ENCODE measurements at places on chromosomes 3 and 15. TPM values are rescaled to one million over a fixed set of nuclear protein-coding genes. Genes with fewer than 3 reads are reported as not detected.
A peak's percentile ranks its signal among the peaks of the same experiment; 100 is the strongest.

CILP gene
- total RNA-seq, result not detected

GBE1 gene
- 7.3 TPM for total RNA-seq

SI gene
- not detected for total RNA-seq

CKMT1A gene
- total RNA-seq, result 35.0 TPM

MEX3B gene
- 15.9 TPM for total RNA-seq

PDIA5 gene
- total RNA-seq, result 32.8 TPM

TPRG1 gene
- 0.37 TPM for total RNA-seq

CD200R1L gene
- not detected for total RNA-seq

DNA sequence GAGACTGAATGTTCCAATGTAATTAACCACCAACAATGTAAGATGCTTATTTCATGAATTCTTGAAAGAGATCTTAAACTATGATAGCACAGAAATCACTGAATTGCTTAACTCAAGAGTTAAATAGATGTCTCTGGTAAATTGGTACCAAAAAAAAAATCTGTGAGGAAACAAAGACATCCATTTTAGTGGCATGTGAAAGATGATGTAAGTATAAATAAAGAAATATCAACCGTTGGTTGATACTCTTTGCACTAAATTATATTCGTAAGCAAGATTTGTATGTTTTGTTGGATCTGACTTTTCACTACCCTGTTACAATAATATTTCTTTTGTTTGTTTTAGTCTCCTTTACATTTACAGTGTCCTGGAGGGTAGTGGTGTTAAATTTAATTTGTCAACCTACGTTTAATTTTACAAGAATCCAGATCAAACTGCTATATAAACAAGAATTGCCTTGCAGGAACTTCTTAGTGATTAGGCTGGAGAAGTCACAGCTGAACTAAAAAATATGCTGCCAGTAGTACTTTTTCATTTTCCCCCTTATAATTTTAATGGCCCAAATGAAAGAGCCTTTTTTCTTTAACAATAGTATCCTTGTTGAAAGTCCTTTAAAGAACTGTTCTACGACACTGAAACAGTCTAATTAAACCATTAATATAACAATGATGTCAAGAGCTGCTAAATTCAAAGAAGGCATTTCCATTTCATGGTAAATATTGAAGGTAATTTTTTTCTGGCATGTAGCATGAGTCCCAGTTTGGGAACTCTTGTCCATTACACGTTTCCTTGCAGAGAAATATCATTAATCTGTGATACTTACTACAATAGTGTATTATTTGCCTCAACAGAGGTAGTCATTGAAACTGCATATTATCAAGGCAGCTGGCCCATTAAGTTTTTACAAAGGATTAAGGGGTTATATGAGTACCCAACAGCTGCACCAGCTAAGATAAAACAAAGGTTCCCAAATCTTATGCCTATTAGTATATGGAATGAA lies 109.6 kb upstream of the PHLDB2 start:
- no peaks in the 10 kb centered on the region for H3K27me3 ChIP-seq
- H3K36me3 ChIP-seq, result no peaks in the 10 kb centered on the region
- H3K4me1 ChIP-seq, result no peaks in the 10 kb centered on the region
- no peak overlapping the region for H3K27ac ChIP-seq
- no peak overlapping the region for H3K4me3 ChIP-seq
- no peak for DNase-seq

DNA sequence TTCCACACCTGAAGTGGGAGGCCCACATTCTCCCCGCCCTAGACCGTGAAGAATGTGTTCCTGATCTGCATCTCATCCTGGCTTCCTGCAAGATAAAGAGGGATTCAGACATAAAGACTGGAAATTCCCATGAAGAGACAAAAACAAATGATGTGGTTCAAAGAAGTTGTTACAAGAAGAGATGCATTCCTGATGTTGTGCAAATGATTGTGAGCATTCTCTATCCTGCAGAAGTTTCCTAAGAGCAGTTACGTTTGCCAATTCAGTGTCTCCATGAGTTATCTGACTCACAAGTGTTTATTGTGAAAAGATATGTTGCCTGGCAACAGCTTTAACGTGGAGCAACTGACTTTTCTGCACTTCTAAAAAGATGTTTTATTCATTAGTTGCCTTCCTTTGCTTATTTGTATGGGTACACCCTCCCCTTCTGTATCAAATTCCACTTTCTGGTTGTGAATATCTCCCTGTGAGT lies 107.8 kb downstream of the ZIC4 start:
- no peaks in the 10 kb centered on the region for H3K27me3 ChIP-seq
- H3K27ac ChIP-seq, result no peak overlapping the region
- DNase-seq, result no peak
- H3K4me3 ChIP-seq, result no peak overlapping the region
- H3K36me3 ChIP-seq, result no peaks in the 10 kb centered on the region

DNA sequence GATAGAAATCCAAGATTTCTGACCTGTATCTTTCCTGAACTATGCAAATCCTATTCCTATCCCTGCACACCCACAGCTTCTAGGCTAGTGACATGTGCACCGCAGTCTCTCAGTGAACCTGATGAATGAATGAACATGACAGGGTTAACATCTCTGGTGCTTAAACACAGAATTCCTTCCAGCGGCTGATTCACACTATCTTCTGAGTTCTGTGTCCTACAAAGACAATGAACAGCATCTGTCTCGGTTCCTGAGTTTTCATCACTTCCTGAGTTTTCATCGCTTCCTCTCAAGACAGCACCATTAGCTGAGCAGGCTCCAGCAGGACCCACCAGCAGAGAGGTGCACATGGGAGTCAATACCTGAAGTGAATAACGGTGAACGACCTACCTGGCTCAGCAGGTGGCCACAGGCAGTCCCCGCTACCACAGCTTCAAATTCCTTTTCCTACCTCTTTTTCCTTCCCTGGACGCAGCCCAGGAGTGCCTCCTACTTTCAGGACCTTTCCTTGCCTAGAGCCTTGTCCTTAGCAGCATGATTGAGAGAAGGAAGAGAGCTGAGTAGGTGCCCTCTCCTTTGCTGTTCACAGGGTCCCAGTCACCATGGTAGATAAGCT lies 113.5 kb downstream of the IGF2BP2 start:
- no peaks in the 10 kb centered on the region for H3K27me3 ChIP-seq
- H3K4me1 ChIP-seq, result peaks cover 20% of the 10 kb centered on the region
- H3K36me3 ChIP-seq, result no peaks in the 10 kb centered on the region
- DNase-seq, result no peak
- no peak overlapping the region for H3K4me3 ChIP-seq

GRCh38 chr3:172520301-172520831 lies 2.9 kb downstream of the TNFSF10 start:
- H3K27me3 ChIP-seq, result no peaks in the 10 kb centered on the region
- H3K4me1 ChIP-seq, result no peaks in the 10 kb centered on the region
- H3K36me3 ChIP-seq, result no peaks in the 10 kb centered on the region
- H3K4me3 ChIP-seq, result no peak overlapping the region
- DNase-seq, result no peak
- no peak overlapping the region for H3K27ac ChIP-seq

GRCh38 chr3:43093006-43093405 lies 12.9 kb downstream of the POMGNT2 start:
- H3K4me1 ChIP-seq, result no peaks in the 10 kb centered on the region
- H3K4me3 ChIP-seq, result no peak overlapping the region
- DNase-seq, result no peak
- H3K36me3 ChIP-seq, result no peaks in the 10 kb centered on the region

DNA sequence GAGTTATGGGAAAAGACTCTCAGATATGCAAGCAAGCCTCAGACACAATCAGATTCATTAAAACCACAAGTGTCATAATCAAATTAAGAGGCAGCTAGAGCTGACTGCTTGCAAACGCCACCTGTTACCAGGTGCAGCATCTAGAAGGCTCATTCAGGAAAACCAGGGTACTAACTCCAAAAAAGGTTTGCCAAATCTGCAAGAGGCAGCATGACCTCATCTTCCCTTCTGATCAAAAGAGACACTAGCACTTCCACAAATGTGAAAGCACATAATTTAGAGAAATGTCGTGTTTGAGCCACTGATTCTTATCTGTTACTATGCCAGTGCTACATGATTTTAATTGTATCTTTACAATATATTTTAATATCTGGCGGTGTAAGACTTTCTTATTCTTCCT lies 123.3 kb upstream of the NANOGP8 start:
- no peak overlapping the region for H3K4me3 ChIP-seq
- no peaks in the 10 kb centered on the region for H3K4me1 ChIP-seq
- no peaks in the 10 kb centered on the region for H3K36me3 ChIP-seq

DNA sequence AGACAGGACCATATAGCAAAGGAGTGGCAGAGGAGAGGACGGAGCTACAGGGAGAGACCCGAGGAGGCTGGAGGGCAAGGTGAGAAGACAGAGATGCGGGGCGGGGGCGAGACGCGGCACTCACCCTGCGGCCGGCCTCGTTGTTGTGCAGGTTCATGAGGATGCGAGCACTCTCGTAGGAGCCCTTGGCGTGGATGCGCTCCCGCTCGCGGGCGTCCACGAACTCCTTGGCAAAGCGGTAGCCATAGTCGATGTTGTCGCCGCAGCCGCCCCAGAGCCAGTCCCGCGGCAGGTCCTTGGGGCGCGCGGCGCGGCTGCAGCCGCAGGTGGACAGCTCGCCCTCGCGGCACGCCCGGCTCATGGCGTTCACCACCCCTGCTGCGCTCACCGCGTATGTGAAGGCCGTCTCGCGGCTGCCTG lies 12.9 kb downstream of the WNT5A start:
- peak; percentile 59 for DNase-seq
- H3K4me1 ChIP-seq, result peaks cover 2% of the 10 kb centered on the region
- H3K36me3 ChIP-seq, result no peaks in the 10 kb centered on the region
- peak overlapping the region; percentile 3 for H3K4me3 ChIP-seq
- H3K27ac ChIP-seq, result no peak overlapping the region

DNA sequence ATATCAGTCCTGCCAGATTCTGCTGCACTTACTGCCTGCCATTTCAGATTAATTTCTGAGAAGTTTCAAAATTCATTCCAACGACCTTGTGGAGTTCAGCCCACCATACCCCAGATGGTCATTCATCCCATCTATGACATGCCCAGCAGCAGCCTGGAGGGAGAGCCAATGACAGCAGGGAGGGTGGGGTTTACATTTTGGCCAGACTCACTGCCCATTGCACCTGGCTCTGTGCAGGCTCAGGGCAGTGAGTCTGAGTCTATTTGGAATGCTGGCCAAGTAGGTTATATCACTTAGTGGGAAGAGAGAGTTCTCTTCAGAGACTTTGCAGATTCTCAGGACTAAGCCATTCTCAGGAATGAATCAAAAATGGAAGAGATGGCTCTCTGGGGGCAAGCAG lies 21.5 kb downstream of the SRPRB start:
- H3K27me3 ChIP-seq, result no peaks in the 10 kb centered on the region
- H3K27ac ChIP-seq, result no peak overlapping the region
- peaks cover 10% of the 10 kb centered on the region for H3K36me3 ChIP-seq
- DNase-seq, result no peak
- H3K4me3 ChIP-seq, result no peak overlapping the region
- H3K4me1 ChIP-seq, result peaks cover 2% of the 10 kb centered on the region

DNA sequence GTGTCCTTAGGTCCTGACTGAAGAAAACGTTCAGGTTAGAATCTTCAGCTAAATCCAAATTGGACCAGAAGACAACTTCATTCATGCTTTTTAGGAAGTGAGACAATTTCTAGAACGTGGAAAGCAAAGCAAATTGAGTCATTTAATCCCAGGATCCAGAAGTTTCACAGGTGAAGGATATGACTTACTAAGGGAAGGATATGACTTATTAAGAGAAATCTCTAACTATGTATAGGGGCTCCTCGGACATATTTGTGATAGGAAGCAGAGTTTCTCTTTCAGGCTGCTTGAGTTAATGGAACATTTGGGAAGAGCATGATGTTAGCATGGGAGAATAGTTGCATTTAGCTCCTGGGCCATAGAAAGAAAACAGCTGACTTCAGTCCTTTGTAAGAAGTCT lies 16.1 kb upstream of the PLOD2 start:
- no peaks in the 10 kb centered on the region for H3K36me3 ChIP-seq
- H3K4me3 ChIP-seq, result no peak overlapping the region
- H3K27me3 ChIP-seq, result no peaks in the 10 kb centered on the region
- H3K27ac ChIP-seq, result no peak overlapping the region

DNA sequence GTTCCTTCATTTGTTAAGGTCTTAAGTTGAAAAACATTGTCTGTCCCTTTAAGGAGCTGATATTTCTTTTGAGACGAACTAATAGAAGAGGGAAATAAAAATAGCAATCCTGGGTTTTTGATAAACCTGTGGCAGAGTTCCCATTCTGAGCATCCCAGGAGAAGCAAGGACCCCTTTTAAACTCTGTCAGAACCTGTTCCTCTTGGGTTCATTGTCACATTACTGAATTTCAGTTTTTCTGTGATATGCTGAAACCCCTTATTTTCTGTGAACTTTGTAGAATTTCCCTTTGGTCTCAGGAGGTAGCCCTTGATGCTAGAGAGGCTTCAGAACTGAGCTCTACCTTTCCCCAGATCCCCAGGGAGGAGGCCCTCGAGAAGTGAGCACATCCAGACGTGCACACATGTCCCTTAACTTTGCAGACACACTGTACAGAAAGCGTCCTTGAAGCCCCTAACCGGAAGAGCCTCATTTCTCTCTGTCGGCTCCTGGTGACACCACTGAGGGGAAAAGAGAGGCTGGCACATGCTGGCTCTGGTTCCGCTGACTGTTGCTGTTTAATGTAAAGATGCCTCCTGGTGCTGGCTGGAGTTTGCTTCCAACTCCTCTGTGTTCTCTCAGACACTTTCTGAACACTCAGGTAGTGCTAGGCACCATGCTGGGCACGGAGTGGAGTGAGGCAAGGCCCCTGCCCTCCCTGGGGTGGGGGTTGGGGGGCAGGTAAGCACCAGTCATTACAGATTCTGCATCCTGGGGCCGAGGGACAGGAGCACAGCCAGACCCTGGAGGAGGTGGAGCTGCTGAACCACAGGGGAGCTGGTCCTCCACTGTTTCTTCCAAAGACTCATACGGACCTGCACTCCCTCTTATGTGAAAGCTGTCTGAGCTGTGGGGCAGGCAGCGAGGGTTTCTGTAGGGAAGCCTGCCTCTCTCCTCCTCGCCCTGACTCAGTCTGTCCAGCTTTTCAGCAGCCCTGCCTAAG lies 77.5 kb downstream of the CHDH start:
- H3K27me3 ChIP-seq, result no peaks in the 10 kb centered on the region
- H3K4me3 ChIP-seq, result no peak overlapping the region
- peaks cover 4% of the 10 kb centered on the region for H3K4me1 ChIP-seq
- no peaks in the 10 kb centered on the region for H3K36me3 ChIP-seq
- no peak overlapping the region for H3K27ac ChIP-seq
- DNase-seq, result no peak
